ENCODE measurements at places on chromosomes 7 and 10. TPM values are rescaled to one million over a fixed set of nuclear protein-coding genes. Genes with fewer than 3 reads are reported as not detected.

DNA sequence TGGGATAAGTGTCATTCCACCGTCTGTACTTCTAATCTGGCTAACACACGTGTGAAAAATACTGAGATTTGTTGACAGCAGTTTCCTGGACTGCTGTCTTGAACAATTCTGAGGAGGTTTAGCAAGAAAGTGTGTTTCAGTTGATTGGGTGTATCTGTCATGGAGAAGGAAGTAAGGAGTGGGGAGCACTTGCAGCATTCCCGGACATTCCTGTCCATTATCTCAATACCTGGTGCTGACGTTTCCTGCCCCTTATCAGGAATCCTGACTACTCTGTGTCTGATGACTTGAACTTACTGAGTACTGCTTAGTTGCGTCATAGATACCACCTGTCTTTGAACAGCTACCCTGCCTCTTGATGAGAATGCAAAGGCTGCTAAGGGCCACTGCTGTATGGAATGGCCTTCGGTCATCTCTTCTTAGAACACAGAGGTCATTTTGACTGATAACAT lies 72.0 kb upstream of the VKORC1L1 start:
- no peak for DNase-seq

GRCh38 chr10:60974463-60975149 lies 30.6 kb upstream of the RHOBTB1 start:
- no peak for DNase-seq

DNA sequence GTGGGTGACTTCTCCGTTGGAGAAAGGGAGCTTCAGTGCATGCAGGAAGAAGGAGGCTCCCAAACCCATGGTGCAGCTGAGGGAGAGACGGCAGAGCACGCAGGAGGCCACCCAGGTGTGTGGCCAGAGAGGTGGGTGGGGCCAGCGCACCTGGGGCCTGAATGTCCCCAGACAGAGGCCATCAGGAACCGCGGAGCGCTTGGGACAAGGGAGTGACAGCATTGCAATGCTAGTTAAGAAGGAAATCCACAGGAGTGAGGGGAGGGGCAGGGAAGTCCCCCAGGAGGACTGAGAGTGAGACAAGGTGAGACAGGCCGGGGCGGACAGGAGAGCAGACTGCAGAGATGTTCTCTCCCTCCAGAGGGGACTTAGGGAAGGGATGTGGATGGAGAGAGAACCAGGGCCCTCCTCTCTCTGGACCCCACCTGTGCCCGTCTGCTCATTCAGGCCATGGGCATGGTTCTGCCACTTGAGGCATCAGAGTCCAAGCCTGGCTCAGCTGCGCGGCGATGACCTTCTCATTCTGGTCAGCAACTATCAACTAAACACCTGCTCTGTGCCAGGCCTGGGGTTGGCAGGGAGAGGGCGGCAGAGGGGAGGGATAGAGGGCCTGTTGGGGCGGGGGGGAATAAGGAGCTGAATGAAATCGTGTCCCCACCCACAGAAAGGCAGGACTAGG lies 69.4 kb upstream of the COL13A1 start:
- DNase-seq: peak; percentile 54

- DNase-seq: peak; percentile 90
These were observed 89.3 kb upstream of the DIP2C start for GRCh38 chr10:778626-779330.

DNA sequence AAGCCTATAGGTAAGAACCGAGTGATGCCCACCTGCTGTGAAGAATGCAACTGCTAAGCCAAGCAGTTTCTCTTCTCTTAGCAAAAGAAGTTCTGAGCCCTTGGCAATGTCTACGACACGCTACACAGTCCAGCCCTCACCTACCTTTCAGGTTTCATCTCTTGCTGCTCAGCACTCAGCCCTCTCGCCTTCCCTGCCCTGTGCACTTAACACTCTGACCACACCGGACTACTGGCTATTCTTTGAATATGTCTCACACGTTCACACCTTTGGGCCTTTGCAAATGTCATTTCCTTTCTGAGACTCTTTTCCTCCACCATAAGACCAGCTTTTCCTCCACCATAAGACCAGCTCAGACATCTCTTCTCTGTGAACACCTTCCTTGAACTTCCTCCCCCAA lies 67.0 kb upstream of the ITGB1 start:
- no peak for DNase-seq

DNA sequence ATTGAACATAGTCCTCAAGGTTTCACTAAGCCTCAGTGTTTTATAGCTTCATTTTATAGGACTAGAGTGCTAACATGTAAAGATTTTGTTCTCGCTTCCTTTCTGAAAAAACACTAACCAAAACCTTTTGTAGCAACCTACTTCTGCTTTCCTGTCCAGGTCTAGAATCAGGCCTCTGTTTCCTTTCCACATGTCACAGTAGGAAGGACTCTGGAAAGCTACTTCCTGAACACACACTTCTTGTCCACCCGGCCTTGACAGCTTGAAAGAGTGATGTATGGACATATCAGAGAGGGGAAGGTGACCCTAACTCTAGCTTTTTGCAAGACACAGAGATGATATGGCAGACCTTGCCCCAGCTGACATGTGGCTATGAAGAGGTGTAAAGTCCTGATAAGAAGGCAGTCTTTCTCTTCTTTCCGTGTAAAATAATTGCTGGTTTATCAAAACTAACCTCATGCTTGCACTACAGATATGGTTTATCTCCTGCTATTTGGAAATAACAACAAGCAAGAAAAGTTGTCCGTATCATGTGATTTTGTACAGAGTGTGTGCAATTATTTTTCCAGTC lies 175.4 kb downstream of the SKAP2 start:
- DNase-seq: no peak

WNT8B gene
- total RNA-seq: not detected

GRCh38 chr7:158740013-158740656 lies 35.5 kb upstream of the NCAPG2 start:
- peak; percentile 94 for DNase-seq

IGF2BP3 gene
- 2.7 TPM for total RNA-seq

- peak; percentile 41 for DNase-seq
These were observed 1.0 kb downstream of the SYPL1 start for GRCh38 chr7:106110885-106111654.

TACC2 gene
- 5.0 TPM for total RNA-seq

DNA sequence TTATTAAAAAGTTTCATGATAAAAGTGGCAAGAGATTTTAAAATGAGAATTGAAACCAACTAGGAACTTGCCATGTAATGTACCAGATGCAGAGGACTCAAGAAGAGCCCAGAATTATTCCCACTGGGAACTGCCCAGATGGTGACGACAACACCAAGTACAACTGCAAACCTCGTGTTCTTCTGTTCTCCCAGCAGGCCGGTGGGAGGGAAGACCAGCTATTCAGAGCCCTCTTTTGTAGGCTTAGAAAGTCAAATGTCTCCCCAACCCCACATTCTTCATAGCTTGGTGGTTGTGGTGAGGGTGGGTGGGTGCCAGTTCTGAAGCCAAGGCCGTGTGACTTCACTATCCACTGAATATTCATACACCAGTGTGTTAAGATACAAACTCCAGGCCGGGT lies 54.3 kb upstream of the ITGB1 start:
- DNase-seq: no peak

NKX1-2 gene
- not detected for total RNA-seq

DGKB gene
- total RNA-seq: 0.88 TPM

- no peak for DNase-seq
These were observed 67.2 kb downstream of the COBL start for GRCh38 chr7:51249187-51249945.

SPDYE3 gene
- under 0.01 TPM for total RNA-seq

C7orf57 gene
- total RNA-seq: under 0.01 TPM

DNA sequence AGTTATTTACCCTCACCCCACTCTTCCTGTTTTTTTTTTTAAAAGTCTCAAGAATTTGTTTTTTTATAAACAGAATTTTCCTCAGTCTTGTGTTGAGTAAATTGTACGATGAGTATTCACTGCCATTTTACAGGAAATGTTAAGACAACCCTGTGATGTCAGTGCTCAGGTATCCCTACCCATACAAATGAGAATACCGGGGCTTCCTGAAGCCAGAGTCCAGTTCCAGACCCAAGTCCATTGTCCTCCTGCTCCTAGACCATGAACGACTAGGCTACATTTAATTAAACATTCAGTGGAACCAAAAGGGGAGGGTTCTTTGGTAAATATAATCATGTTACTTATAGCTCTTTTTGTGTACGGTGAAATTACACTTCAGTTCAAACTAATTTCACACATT lies 79.2 kb downstream of the GNAI1 start:
- DNase-seq: no peak

MYL10 gene
- total RNA-seq: not detected

GFRA1 gene
- total RNA-seq: 76.6 TPM

TRPV5 gene
- total RNA-seq: not detected

DNA sequence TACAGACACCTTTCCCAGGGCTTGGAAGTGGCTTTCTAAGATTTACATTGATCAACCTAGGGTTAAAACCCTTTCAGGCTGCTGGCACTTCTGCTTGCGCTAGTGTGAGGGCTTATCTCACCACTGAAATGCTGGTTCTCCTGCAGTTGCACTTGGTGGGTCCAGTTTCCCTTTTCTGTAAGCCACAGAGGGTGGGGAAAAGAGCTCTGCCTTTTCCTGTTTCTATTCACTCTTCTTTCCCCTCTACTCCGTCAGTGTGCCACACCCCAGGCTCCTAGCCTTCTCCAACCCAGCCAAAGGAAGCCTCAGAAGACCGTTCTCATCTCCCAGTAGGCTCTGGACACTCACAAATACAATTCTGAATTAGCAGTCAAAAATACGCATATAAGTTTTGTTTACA lies 19.0 kb upstream of the CAPZA2 start:
- no peak for DNase-seq

GRCh38 chr7:15652776-15653290 lies 33.6 kb downstream of the MEOX2 start:
- DNase-seq: no peak

DNA sequence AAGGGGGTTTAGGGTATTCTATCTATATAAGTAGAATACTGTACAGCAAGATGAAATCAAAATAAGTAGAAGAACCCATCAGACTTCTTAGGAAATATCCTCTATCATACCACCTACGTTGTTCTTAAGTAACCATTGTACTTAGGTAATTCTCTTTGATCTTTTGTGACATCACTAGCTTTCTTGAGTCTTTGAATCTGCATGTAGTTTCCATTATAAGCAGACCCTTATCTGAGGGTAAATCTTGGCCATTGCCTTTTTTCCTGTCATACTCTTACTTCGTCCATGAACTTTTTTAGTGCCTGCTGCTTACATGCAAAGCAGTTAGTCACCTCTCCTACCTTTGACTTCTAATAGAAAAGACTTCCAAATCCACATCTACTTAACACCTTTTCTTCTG lies 49.0 kb downstream of the WAC start:
- no peak for DNase-seq

DNA sequence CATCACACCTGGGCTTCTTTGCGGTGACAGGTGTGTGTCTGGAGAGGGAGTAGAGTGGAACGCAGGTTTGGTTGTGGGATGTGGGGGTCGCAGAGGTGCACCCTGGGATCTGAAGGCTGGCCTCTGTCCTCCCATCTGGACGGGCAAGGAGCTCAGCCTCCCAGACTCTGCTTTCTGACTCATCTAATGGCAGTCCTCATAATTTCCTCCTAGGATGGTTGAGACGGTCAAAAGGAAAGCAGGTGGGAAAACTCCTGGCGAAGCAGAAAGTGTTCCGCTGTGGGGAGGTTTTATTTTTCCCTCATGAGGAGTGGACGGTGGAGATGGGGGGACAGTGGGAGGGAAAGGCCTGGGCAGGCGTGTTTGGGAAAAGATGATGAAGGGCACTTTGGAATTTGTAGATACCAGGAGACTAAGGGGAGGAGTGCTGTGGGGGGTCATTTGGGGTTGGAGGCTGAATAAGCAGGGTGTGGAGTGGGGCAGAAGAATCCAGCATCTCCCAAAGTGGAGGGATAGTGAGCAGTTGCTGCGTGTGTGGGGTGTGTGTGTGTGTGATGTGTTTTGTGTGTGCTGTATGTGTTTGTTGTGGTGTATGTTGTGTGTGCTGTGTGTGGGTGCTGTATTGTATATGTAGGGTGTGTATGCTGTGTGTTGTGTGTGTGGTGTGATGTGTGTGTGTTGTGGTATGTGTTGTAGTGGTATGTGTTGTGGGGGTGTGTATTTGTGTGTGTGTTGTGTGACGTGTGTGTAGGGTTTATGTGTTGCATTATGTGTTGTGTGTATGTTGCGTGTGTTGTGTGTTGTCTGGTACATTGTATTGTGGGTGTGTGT lies 97.2 kb upstream of the PODXL start:
- peak; percentile 81 for DNase-seq

STK31 gene
- under 0.01 TPM for total RNA-seq

- DNase-seq: peak; percentile 92
These were observed 58.4 kb downstream of the ZNF467 start for GRCh38 chr7:149714910-149715471.

GRCh38 chr7:37247861-37248260 lies 200.8 kb downstream of the ELMO1 start:
- DNase-seq: no peak

DNA sequence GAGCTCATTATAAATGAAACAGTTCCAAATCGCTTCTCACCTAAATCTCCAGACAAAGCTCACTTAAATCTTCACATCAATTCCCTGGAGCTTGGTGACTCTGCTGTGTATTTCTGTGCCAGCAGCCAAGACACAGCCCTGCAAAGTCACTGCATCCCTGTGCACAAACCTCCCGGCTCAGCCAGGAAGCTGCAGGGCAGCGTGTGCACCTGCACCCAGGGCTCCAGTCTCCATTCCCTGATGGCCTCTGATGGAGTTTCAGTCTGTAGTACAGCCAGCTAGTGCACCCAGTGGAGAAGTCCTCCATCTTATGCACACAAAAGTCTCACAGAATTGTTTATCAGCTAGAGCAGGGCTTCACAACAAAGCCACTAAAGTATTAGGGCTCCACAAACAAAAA lies 51.1 kb upstream of the PRSS58 start:
- no peak for DNase-seq

- DNase-seq: peak; percentile 76
These were observed 39.7 kb downstream of the DNAJB12 start for GRCh38 chr10:72315054-72315453.

DNA sequence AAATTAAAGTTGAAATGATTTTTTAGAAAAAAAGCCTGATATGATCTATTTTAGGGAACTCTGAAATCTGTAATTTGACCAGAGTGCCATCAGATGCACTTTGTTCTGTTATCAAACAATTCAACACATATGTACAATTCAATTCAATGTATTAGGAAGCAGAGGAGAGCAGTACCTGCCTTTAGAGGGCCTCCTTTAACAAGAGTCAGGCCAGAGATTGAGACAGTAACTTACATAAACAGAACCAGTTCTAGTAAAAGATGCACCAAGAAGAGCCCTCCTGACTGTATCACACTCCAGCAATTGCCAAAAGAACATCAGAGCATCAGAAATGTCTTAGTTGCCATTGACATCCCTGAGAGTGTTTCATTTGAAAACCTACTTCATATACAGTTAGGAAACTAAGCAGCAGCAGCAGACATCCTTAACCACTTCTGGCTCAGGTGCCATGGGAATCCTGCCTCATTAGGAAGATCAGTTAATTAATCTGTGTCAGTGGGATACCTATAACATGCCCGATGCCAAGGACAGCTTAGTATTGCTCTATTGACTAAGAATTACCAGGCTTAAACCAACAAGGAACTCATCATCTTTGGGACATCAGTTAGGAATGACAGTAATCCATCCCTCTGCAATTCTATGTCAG lies 1222.6 kb upstream of the LRRN3 start:
- DNase-seq: no peak

GRCh38 chr10:5266804-5267203 lies 70.2 kb downstream of the AKR1C4 start:
- no peak for DNase-seq
